Activated CD4-positive, alpha-beta T cell treated with anti-CD3 and anti-CD28 coated beads for 36 hours (primary cell): ENCODE measurements at places on chromosomes 12 and 14. TPM values are rescaled to one million over a fixed set of nuclear protein-coding genes. Genes with fewer than 3 reads are reported as not detected.

DNA sequence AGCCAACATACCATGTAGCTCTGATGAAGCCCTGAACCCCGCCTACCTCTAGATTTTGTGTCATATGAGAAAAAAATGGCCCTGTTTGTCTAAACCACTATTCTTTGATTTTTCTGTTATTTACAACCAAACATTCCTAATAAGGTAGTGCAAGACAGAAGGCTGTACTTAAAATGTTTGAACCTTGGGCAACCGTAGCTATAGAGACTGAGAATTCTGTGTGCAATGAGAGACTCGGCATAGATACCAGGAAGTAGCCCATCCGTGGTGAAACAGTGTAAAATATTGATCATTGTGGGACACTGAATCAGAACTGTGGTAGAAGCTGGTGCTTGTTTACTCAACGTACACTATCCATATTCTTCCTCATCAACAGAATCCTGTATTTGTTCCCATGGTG lies 86.5 kb upstream of the TMCC3 start:
- no peak for DNase-seq

DNA sequence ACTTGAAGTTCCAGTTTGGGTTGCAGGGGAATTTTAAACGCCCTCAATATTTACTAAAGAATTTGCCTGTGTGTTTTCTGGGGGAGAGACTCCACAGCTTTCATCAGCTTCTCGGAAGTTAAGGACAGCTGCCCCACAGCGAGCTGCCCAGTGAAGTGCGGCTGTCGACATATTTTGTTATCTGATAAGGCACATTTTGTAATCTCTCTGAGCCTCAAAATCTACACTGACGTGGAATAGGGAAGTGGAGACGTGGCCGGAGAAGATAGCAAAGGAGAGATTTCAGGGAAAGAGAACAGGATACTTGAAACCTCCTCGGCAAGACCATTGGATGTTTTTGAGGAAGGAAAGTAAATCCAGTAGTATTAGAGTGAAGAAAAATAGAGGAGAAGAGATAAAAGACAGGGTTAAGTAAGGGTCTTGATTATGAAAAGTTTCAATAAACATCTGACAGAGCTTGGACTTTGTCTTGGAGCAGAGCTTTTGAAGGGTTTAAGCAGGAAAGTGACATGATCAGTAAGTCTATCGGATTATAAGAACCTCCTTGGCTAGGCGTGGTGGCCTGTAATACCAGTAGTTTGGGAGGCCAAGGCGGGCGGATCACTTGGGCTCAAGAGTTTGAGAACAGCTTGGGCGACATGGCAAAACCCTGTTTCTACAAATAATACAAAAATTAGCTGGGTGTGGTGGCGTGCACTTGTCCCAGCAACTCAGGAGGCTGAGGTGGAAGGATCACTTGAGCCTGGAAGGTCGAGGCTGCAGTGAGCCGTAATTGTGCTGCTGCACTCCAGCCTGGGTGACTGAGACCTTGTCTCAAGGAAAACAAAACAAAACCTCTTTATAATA lies 1.1 kb downstream of the POLR3B start:
- no peak for DNase-seq

DNA sequence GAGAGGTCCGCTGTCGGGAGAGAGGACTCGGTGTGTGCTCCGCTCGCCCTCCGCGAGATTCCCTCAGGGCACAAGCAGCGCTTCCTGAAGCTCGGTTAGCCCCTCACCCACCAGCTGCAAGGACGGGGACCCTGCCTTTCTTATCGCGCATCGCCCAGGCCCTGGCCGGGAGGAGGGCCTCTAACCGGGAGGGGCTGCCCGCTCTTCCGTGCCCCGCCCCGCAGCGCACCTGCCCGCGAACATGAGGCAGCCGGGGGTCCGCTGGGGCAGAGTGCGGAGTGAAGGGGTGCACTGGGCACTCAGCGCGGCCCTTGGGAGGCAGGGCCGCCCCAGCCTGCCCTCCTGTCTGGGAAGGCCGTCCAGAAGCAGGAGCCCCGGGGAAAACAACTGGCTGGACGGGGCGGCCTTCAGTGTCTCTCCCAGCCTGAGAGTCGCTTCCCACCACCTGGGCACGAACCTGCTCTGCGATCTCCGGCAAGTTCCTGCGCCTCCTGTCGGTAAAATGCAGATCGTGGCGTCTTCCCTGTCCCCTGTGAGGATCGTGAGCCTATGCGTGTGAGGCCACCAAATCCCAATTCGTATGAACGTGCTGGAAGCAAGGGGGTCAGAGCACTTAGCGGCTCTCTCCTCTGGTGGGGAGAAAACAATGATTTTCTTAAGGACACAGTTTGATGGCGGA lies 28.0 kb upstream of the ADIPOR2 start:
- DNase-seq = peak; percentile 45

DNA sequence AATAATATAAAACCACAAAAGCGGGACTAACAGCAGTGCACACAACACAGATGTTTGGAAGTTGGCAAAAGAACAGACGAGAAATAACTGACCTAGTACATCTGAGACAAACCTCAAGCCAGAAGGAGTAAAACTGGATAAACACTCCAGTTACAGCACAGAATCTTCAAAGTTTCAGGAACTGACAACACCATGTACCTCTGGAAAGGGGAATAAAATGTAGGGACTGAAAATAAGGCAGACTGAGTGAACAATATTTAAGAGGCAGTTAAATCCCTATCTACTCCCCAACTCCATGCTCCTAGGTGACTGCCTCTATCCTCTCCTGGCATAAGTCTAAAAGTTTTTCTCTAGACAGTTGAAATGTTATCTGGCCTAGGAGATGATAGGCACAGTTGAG lies 57.9 kb downstream of the ZFYVE21 start:
- DNase-seq = no peak

GRCh38 chr12:90979951-90980350 lies 24.8 kb downstream of the EPYC start:
- DNase-seq = no peak

DNA sequence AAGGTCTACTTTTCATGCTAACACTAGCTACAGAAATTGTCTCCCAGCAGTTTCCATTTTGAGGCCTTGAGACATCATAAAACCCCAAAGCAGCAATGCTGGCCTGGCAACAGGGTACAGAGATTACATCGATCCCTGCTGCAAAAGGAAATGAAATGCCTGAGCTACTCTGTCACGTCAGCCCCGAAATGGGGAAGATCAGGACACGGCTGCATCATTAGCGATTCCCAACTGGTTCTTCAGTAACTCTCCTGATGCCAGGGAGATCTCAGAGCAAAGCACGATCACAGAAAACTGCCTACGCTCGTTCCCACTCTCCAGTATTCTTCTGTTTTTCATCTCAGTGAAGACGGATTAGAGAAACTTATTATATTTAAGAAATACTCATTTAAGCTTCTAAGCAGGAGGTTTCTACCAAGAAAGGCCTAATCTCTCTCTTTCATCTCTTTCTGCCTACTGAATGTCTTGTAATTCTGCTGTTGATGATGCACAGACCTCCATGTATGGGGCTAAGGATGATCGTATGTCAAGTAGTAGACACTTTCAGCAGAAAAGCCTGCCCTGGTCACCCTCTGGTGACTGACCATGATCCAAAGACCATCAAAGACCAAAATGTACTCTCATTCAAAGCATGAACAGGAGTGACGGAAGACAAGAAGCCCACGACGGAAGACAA lies 168.5 kb downstream of the RIMBP2 start:
- DNase-seq = no peak

DNA sequence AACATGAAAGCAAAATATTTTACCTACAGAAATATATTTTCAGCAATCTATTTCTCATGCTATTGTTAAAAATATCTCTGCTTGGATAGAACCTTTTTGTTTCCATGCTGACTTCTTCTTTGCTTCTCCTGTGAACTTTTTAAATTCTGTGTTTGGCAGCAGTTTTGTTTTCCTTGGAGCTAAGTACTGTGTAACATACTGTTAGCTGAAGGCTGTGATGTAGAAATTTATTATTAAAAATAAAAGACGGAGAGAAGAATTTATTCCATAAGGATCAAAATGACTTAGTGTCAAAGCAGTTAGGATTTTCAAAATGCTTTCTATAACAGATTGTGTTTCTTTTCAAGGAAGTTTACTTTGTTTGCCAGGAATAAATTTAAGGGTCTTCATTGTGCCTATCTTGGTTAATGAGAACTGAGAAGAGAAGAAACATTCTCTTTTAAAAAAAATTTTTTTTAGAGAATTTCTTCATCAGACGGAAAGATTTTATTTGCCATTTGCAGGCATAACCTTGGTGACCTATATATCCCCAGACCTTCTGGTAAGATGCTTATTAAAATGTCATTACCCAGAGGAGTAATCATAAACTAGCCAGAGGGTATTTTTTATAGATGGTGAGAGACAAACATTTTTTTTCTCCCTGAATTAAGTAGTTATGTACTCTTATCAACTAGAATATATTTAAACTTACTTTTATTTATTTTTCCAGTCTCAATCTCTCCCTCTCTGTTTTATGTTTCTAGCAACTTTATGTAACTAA lies 147.1 kb upstream of the SLCO1C1 start:
- DNase-seq = no peak

- no peak for DNase-seq
Measured at GRCh38 chr14:34605461-34605860, 24.5 kb downstream of the SNX6 start.

GRCh38 chr12:99267038-99267437 lies 380.5 kb upstream of the GARIN6 start:
- no peak for DNase-seq

DNA sequence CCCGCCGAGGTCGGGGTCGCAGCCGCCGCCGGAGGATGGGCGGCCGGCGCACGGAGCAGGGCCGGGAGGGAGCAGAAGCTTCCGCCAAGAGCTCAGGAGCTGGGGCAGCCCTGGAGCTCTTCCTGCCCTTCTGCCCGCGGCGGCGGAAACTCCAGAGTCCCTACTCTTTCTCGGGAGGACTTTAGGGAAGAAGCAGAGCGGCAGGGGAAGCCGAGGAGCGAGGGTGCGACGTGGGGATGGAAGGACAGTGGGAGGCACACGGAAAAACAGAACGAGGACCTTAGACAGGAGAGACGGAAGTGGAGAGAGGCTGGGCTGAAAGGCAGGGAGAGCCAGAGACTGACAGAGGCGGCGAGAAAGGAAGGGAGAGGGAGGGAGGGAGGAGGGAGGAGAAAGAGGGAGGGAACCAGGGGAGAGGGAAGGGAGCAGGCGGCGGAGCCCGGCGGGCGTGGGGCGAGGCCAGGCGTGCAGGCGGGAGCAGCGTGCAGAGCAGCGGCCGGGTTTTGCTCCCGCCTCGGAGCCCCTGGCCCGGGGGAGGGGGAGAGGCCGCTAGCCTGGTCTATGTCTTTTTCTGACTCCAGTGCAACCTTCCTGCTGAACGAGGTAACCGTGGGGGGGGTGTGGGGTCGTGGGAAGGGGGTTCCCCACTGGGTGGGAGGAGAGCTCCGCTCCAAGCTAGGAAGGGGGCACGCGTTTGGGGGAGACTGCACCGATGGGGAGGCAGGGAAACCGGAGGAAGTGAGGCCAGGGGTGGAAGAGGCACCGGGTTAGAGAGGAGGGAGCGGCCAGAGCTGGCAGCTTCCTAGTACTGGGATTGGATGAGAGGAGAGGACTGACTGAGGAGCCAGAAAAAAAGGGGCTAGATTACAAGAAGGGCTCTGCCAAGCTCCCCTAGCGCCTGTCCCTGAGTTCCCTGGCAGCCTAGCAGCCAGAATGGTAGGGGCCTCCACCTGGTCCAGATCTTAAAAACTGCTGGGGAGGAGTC lies 2.9 kb upstream of the CACNB3 start:
- DNase-seq = peak; percentile 68

DNA sequence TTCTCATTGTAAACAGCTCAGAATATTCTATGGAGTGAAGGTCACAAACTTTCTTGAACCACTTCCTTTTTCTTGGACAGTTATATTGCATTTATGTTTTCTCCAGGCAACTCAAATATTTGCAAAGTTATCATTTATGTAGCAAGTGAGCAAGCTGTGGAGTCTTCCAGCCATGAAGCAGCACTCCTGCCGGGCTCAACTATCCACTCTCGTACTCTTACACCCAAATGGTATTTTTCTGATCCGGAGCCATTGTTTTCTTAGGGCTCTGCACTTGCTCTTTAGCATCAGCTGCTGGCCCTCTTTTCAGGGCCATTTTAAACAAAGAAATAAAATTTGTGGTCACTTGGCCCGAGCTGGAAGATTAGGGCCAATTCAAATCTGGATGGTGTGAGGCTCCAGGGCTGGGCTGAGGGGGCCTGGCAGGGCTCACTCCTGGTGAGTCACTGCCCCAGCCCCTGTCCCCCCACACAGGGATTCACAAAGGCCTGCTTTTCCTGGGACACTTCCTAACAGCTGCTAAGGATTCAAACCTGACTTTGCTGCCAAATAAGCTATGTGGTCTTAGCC lies 19.7 kb downstream of the SYNE3 start:
- DNase-seq = no peak

GRCh38 chr12:78540606-78541336 lies 323.8 kb upstream of the SYT1 start:
- no peak for DNase-seq

GRCh38 chr12:63961543-63961942 lies 117.0 kb downstream of the SRGAP1 start:
- DNase-seq = no peak

The TBX3 gene
- not detected for total RNA-seq

The AKAP6 gene
- total RNA-seq = 2.0 TPM

The TPPP2 gene
- not detected for total RNA-seq

The MYH7 gene
- 0.07 TPM for total RNA-seq

The PAX9 gene
- not detected for total RNA-seq

The SMOC1 gene
- total RNA-seq = not detected
